ENCODE measurements at places on chromosomes 3 and 15. TPM values are rescaled to one million over a fixed set of nuclear protein-coding genes. Genes with fewer than 3 reads are reported as not detected.

DNA sequence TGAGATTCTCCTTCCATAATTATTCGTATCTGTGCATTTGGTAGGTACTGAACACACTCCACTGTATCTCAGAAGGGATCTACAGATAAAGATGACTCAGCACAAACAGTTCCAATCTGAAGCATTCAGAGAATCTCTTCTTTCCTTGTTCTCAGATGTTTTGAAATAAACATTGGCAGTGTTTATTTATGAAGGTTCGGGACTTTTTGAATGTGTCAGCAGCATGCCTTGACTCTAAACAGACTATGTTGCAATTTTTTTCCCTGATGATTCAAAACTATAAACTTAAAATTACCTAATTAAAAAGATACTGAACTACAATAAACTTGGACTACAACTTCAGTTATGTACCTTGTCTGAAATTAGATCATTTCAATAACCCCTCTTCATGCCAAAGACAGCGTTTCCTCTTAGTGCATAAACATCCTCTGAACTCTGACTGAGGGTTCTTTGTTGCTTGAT lies 612.9 kb upstream of the TBL1XR1 start:
- H3K4me1 ChIP-seq, result peaks cover 11% of the 10 kb centered on the region
- no peak overlapping the region for H3K4me3 ChIP-seq
- DNase-seq, result no peak
- H3K36me3 ChIP-seq, result no peaks in the 10 kb centered on the region
- H3K27ac ChIP-seq, result no peak overlapping the region

DNA sequence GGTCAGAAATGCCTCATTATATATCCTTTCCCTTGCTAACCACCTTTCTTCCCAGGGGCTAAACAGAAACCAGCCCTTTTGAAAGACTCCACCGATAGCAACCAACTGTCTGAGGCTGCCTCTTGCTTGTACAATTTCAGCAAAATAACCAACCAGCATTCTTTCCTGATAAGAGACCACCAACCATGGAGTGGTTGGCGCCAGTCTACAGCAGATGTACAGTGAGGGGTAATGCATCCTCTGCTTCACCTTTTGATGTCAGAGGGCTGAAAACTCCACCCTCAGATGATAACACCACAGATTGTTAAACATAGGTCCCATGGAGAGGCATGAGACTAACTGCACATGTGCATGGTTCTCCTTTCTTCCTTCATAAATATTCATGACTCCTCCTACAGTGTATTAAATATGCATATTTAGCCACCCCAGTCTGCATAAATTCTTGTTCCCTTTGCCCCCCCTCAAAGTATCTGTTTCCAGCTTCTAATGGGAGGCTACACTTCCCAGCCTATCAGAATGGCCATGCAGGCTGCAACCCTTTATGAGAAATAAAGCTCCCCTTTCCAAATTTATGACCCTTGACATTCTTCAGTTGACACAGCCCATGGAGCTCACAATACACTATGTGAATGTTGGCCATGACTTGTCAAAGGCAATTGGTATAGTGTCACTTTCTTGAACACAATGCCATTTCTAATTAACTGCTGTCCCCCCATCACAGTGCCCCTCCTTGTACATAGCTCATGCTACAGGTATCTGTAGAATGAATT lies 48.3 kb downstream of the GABRB3 start:
- H3K36me3 ChIP-seq, result no peaks in the 10 kb centered on the region
- H3K4me1 ChIP-seq, result no peaks in the 10 kb centered on the region
- H3K27ac ChIP-seq, result no peak overlapping the region
- no peak for DNase-seq
- no peak overlapping the region for H3K4me3 ChIP-seq
- no peaks in the 10 kb centered on the region for H3K27me3 ChIP-seq

DNA sequence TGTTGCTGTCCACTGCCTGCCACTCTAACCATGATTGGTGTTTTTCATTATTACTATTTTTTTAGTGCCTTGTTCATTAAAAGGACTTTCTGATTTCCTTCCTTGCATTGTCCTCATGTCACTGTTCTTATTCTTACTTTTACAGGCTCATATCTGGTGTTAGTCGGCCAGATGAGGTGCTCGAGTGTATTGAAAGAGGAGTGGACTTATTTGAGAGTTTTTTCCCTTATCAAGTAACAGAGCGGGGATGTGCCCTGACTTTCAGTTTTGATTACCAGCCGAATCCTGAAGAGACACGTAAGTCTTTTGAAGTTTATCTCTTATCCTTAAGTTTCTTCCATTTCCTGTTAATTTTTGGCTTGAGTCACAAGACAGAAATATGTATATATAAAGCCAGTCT lies 23.2 kb downstream of the QTRT2 start:
- H3K27ac ChIP-seq, result no peak overlapping the region
- H3K36me3 ChIP-seq, result peaks cover 63% of the 10 kb centered on the region
- H3K27me3 ChIP-seq, result no peaks in the 10 kb centered on the region
- H3K4me3 ChIP-seq, result no peak overlapping the region

- no peak for DNase-seq
- H3K4me1 ChIP-seq, result no peaks in the 10 kb centered on the region
- peaks cover 7% of the 10 kb centered on the region for H3K27me3 ChIP-seq
- H3K27ac ChIP-seq, result no peak overlapping the region
- H3K4me3 ChIP-seq, result no peak overlapping the region
Observed at GRCh38 chr3:69504232-69504631, 118.3 kb upstream of the FRMD4B start.

DNA sequence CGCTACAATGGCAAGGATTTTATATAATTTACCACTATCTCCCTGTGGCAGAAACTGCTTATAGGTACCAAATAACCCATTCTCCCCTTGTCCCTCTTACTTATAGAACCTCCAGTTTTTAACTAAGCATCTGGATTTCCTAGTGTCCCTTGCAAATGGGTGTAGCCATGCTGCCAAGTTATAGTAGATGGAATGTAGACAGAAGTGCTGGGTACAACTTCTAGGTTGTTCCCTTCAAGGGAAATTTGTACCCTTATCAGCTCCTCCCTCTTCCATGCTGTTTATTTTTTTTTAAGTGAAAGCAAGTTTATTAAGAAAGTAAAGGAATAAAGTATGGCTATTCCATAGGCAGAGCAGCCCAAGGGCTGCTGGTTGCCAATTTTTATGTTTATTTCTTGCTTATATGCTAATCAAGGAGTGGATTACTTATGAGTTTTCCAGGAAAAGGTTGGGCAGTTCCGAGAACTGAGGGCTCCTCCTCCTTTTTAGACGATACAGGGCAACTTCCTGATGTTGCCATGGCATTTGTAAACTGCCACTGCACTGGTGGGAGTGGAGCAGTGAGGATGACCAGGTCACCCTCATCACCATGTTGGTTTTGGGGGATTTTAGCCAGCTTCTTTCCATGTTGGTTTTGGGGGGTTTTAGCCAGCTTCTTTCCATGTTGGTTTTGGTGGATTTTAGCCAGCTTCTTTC lies 40.1 kb upstream of the TM4SF19 start:
- H3K4me3 ChIP-seq, result no peak overlapping the region
- peaks cover 26% of the 10 kb centered on the region for H3K36me3 ChIP-seq
- no peaks in the 10 kb centered on the region for H3K27me3 ChIP-seq
- peaks cover 14% of the 10 kb centered on the region for H3K4me1 ChIP-seq

DNA sequence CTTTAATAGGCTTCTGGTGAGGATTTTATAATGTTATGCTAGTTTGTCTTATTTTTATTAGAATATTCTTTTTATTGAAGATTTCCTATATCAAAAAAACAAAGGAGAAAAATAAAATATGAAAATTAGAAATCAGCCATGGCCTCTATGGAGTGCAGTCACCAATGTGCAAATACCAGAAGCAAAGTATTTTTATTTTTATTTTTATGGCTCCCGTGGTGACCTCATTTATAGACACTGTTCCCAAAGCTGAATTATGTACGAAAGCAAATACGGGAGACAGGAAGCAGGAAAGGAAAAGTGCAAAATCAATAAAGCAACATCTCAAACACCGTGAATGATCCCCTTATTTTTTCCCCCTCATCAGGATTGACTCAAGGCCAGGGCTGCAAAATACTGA lies 35.1 kb downstream of the DAZL start:
- H3K4me1 ChIP-seq, result no peaks in the 10 kb centered on the region
- peaks cover 10% of the 10 kb centered on the region for H3K27me3 ChIP-seq
- H3K27ac ChIP-seq, result no peak overlapping the region
- H3K4me3 ChIP-seq, result no peak overlapping the region
- H3K36me3 ChIP-seq, result no peaks in the 10 kb centered on the region

DNA sequence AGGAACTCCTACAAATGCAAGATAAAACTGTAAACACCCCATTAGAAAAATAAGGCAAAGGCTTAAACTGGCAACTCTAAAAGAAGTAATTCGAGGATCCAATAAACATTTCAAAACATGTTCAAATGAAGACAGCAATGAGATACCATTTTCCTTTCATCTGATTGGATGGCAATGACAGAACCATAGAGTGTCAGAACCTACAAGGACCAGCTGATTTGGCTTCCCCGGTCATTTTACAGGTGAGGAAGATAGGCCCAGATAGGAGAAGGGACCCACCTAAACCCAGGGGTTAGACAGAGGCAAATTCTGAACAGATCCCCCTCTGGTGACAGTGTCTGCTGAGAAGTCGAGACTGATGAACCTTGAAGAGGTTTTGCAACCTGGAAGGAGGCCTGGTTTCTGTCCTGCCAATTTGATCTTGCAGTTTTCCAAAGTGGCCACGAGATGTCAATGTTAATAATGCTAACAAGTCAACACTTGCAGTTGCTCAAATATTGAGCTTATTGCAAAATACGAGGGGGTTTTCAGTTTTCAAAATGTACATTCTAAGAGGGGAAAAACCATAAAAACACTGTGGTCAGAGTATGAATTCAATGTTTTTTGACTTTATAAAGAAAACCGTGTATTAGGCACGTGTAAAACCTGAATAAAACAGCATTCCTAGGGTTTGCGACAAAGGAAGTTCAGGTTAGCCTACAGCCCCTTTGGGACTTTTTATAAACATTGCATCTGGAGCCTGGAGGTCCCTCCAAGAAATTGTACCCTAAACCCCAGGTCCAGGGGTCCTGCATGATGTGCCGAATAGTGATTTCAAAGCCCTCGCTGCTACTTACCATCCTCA lies 21.5 kb downstream of the CFAP161 start:
- no peak overlapping the region for H3K4me3 ChIP-seq
- no peak for DNase-seq
- H3K27ac ChIP-seq, result no peak overlapping the region
- no peaks in the 10 kb centered on the region for H3K27me3 ChIP-seq

GRCh38 chr15:53976844-53977392 lies 1.3 kb upstream of the UNC13C start:
- peaks cover 3% of the 10 kb centered on the region for H3K4me1 ChIP-seq
- no peak overlapping the region for H3K4me3 ChIP-seq
- peaks cover 22% of the 10 kb centered on the region for H3K27me3 ChIP-seq
- H3K27ac ChIP-seq, result no peak overlapping the region
- DNase-seq, result no peak

The ST3GAL6 gene
- not detected for total RNA-seq

- no peak overlapping the region for H3K4me3 ChIP-seq
- no peaks in the 10 kb centered on the region for H3K36me3 ChIP-seq
- peaks cover 16% of the 10 kb centered on the region for H3K27me3 ChIP-seq
Observed at GRCh38 chr3:136207489-136208115, 11.5 kb upstream of the MSL2 start.

The GOLGA6L25 gene
- not detected for total RNA-seq

DNA sequence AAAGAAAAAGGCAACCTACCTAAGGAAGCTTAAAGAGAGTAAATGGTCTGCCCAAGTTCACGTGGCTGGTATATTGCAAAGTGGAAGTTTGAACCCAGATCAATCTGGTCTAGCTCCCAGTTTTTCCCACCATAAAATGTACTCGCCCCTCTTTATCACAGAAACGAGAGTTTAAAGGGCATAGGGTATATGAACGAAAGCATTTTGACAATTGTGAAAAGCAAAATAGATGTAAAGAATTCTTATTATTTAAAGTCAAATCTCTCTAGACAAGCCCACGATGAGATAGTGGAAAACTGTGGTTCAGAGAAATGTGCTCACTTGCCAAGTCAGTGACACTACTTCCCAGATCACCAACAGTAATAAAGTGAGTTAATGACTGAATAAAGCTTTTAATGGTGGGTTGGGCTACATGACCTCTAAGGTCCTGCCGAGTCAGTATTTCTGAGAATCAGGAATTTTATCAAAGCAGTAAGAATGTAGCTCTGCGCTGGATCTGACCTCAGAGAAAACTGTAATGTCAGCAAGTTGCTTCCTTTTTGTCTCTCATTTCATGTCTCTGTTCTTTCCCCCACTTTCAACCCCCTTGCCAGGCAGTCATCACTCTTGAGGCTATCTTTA lies 23.3 kb upstream of the NEO1 start:
- H3K4me3 ChIP-seq, result no peak overlapping the region
- no peaks in the 10 kb centered on the region for H3K4me1 ChIP-seq
- H3K27me3 ChIP-seq, result peaks cover 7% of the 10 kb centered on the region
- no peaks in the 10 kb centered on the region for H3K36me3 ChIP-seq

DNA sequence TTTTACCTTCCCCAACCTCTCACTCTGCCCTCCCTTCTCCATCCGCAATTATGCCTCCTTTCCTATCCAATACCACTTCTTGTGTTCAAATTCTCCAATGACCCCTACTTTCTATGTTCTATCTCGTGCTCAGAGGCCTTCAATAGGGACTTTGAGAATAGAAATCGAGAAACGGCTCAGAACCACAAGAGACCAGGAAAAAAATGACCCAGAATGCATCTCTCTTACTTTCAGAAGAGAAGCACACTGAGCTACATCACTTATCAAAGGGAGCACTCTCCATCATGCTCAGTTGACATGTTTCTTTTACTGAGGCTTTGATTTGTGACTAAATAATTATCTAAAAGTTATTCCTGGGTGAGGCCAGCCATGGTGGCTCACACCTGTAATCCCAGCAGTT lies 162.4 kb upstream of the PRICKLE2 start:
- DNase-seq, result no peak
- peaks cover 2% of the 10 kb centered on the region for H3K27me3 ChIP-seq
- H3K27ac ChIP-seq, result no peak overlapping the region
- no peaks in the 10 kb centered on the region for H3K4me1 ChIP-seq

DNA sequence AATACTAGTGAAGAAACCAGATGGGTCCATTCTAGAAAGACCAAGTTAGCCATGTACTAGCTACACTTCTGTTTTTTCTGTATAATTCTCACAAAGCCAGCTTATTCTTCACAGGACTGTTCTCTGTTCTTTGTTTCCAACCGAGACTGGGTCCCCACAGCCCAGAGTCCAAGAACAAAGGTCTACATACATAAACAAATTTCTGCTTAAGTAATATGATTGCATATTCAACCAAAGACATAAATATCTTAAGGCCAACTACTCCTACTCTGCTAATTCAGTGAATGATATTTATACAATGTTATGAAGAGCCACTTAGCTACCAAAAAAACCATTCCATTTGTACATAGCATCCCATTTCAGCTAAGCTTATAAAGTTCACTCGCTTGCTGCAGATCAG lies 299.8 kb upstream of the CCDC54 start:
- no peak for DNase-seq
- H3K4me1 ChIP-seq, result no peaks in the 10 kb centered on the region
- no peak overlapping the region for H3K4me3 ChIP-seq
- H3K27ac ChIP-seq, result no peak overlapping the region
- H3K27me3 ChIP-seq, result no peaks in the 10 kb centered on the region

The C3orf85 gene
- total RNA-seq, result not detected

The SH2D7 gene
- total RNA-seq, result not detected

The DAZL gene
- not detected for total RNA-seq

The GATM gene
- 1.3 TPM for total RNA-seq

- peaks cover 2% of the 10 kb centered on the region for H3K36me3 ChIP-seq
- peak overlapping the region; percentile 63 for H3K27ac ChIP-seq
- peaks cover 46% of the 10 kb centered on the region for H3K4me1 ChIP-seq
- peaks cover 19% of the 10 kb centered on the region for H3K27me3 ChIP-seq
- no peak for DNase-seq
- no peak overlapping the region for H3K4me3 ChIP-seq
Observed at GRCh38 chr3:31772758-31773473, 208.1 kb downstream of the OSBPL10 start.
